ENCODE measurements at places on chromosomes 1 and 21.
A peak's percentile ranks its signal among the peaks of the same experiment; 100 is the strongest.

GRCh38 chr1:59903141-59903754, 23.3 kb downstream of the CYP2J2 start:
- DNase-seq = peak; percentile 25

DNA sequence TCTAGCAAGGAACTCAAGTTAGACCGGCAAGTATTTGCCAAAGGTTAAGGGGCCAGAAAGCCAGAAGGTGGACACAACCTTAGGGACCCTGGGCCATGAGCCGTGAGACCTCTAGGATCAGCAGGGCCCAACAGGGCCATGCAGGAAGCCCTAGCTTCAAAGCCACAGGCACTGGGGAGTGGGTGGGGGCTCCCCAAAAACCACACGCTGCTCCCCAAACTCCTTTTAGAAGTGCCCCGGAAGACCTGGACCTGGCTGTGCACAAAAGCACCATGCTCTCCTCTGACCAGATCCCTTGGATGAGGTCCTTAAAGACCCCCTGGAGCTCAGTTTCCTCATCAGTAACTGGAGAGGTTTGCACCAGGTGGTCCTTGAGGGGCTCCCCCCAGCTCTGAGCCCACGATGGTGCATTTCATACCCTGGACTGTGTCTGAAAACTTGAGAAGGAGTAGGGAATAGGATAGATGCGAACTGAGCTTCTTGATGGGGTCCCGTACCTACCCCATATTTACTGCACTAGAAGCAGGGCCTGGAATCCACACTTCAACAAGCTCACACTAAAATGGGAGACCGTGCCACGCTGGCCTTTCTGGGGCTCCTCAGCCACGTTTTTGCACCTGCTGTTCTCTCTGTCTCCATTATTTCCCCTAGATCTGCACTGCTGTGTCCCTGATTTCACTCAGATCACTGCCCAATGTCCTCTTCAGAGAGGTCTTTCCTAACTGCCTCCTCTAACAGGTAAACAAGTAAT, 40.6 kb upstream of the LBR start:
- no peak for DNase-seq

DNA sequence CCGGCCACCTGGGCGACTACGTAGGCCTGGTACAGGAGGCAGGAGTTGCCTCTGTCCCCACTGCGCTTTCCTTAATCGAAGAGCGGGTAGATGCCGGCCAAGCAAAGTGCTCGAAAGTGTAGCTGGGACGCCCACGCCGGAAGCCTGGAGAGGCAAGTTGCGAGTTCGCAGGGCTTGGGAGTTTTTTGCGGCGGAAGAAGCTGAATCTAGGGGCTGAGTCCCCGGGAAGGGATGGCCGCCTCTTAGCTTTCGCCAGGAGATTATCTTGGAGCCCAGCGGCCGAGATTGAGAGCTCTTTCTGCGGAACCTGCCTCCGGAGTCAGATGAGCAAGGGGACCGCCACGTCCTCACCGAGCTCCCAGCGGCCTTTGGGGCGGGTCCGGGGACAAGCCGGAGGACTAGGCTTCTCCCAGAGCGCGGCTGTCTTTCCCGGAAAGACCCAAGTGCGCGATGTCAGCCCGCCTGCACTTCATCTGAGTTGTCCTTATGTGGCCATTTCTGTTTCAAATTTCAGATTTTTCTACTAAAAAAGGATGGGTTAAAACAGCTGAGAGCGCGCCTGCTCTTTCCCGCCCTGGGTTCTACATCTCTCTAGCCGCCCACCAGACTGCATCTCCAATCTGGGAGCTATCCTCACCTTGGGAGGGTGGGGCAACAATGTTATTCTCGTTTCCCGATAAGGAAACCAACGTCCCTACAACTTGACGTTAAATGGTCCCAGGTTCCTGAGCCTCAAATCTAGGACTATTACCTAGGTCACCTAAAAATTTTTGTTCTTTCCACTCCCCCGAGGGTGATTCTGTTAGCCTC, 12.4 kb upstream of the TBX15 start:
- DNase-seq = no peak

- no peak for DNase-seq
These were observed 23.8 kb downstream of the GLMN start for GRCh38 chr1:92274939-92275338.

GRCh38 chr1:26882696-26883463, 7.2 kb downstream of the GPN2 start:
- DNase-seq = no peak

DNA sequence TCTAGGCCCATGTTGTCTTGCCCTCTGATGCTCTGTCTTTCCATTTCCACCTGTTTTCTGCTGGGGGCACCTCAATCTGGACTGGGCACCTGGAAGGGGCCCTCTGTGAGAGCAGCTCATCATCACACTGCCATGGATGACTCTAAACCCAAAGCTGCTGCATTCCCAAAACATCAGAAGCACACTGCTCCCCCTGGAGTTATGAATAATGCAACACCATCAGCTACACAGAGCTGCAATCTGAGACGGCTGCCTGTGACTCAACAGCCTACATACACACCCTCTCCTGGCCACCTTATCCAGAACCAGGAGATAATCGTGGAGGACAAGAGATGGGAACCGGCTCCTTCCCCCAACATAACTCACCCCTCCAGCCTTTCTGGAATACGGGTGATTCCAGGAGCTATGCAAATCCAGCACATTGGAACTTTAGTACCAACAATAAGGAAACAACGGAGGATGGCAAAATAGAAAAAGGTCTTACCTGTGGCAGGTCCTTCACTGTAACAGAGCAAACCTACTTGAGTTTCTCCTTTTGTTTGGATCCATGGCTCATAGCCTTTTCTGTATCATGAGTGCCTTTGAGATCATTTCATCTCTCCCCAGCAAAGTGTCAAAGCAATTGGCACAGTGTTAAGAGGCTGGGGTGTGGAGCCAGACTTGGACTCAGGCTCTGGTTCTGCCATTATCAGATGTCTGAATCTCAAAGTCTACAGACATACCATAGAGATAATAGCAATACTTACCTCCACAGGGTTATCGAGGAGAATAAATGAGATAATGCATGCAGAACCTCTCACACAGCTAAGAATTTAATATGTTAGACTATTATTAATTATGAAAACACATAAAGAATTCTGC, 29.3 kb downstream of the AK2 start:
- peak; percentile 46 for DNase-seq

DNA sequence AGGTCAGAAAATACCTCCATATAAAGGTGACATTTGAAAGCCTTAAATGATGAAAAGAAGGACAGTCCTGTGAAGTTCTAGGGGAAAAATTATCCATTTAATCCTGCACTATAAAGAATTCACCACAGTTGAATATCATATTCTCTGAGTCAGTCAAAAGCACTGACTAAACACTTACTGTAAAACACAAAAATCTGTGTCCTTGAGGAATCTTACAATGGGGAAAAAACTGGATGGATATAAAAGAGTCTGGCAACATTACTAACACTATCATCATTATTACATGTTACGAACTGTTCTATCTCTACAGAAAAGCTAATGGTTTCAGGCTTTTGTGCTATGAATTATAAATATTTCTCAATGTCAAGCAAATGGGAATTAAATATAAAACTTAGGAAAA, 42.4 kb upstream of the HP1BP3 start:
- DNase-seq = no peak

- peak; percentile 46 for DNase-seq
These were observed 274.5 kb downstream of the TM2D1 start for GRCh38 chr1:61450454-61450853.
